ELR (cell line): ENCODE measurements at places on chromosomes 5 and 9.

DNA sequence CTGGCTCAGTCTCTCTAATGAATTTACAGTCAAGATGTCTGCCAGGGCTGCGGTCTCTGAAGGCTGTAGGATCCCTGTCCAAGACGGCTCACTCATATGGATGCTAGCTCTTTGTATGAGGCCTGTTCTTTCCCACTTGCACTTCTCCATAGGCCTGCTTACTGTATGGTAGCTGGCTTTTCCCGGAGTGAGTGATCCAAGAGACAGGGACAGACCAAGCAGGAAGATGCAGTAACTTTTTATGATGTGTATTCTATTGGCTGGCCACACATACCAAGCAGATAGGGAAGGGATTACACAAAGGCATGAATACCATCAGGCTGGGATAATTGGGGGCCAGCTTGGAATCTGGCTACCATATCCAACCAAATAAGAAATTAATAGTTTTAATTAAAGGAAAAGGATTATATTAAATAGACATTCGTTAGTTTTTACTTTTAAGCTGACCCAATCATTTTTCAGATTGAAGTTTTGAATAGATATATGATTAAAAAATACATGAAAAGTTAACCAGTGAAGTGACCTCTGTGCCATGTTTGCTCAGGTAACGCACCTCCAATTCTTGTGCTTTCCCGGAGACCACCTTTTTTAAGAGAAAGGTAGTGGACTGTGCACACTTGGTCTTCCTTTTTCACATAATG is 20.6 kb downstream of the NSD1 start:
- DNase-seq = no peak

DNA sequence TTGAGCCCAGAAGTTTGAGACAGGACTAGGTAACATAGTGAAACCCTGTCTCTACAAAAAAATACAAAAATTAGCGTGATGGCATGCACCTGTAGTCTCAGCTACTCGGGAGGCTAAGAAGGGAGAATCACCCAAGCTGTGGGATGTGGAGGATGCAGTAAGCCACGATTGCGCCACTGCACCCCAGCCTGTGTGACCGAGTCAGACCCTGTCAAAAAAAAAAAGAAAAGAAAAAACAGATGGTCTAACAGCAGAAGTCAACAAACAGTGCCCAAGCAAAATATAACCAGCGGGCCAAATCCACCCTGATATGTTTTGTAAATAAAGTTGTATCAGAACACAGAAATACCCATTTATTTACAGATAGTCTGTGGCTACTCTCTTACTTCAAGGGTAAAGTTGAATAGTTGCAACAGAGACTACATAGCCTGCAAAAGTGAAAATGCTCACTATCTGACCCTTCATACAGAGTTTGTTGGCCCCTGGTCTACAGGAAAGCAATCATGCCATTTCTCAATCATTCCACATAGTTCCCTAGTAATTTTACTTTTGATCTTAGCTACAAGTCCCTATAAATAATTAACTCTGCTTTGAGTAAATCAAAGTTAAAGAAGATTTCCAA is 383.7 kb downstream of the TLE1 start:
- DNase-seq = no peak

DNA sequence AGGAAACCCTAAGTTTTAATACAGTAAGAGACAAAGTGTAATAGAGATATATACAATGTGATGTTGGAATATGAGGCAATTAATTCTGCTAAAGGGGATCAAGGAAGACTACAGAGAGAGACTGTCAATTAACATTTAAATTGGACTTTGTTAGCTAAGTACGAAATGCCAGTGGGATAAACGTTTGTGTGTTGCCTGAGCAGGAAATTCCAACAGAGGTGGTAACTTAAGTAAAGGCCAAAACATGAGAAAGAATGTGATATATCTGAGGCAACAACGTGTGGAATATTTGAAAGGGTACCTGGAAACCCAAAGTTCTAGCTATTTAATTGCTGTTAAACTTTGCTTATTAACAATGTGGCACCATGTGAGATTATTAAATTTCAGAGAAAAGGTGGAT is 1666.9 kb upstream of the WWC1 start:
- DNase-seq = no peak

GRCh38 chr9:98808875-98809274 is 1.4 kb downstream of the GALNT12 start:
- no peak for DNase-seq

- peak; percentile 22 for DNase-seq
Observed at GRCh38 chr5:114734238-114734637, 372.4 kb downstream of the KCNN2 start.

DNA sequence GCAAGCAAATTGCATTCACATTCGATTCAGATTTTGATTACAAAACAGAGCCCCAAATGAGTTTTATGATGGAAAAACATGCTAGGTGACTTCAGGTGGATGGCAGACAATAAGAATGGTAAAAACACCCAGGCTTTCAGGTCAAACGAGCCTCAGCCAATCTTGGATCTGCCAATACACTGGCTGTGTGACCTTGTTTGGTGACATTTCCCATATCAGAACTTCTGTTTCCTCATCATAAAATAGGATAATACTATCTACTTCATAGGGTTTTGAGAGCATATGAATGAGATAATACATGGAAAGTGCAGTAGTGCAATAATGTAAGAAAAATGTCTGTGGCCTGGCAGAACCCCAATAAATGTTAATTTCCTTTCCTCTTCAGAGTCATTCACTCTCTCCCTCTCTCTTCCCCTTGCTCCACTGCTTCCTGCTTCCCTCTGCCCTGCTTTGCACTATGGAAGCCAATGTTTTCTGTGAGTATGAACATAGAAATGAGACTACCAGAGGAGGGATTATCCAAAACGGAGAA is 54.7 kb downstream of the SH3RF2 start:
- peak; percentile 54 for DNase-seq

DNA sequence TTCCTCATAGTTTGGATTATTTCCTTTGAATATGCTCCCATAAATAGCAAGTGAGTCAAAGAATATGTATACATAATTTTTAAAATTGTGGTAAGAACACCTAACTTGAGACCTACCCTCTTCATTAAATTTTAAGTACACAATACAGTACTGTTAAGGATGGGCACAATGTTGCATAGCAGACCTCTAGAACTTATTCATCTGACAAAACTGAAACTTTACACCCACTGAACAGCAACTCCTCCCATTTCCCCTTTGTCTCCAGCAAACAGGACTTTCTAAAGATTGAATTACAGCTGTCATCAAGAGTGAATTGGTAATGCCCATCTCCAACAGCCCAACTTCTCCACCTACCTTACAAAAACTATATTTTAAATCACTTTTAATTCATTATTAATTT is 388.9 kb downstream of the HTR1A start:
- no peak for DNase-seq

GRCh38 chr9:121207371-121207940 is 5.8 kb upstream of the RAB14 start:
- no peak for DNase-seq

DNA sequence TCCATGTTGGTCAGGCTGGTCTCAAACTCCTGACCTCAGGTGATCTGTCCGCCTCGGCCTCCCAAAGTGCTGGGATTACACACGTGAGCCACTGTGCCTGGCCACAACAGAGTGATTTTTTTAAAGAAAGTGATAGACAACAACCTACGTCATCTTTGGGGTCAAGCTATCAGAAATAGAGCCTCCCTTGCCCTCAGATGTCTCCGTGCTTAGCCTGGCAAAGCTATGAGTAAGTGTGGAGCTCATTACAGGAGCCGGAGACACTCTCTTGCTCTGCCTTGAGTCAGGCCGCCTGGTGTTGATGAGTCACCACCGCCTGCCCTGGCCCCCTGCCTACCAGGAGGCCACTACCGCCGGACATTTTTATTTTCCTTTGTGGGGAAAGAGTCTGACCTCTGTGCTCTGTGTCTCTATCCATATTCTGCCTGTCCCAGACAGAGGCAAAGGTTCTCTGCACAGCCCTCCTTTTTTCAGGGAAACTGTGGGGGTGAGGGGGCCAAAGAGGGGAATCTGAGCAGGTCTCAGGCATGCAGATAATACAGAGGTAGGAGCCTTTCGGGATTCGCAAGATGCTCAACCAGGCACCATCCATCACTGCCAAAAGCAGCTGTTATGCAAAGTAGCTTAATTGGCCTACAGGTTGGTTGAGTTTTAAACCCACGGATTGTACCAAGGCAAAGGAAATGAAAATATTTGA is 123.7 kb upstream of the CPEB4 start:
- DNase-seq = peak; percentile 97

- DNase-seq = no peak
Observed at GRCh38 chr5:36581070-36581469, 25.3 kb upstream of the SLC1A3 start.

GRCh38 chr5:55582256-55582655 is 47.5 kb upstream of the PLPP1 start:
- DNase-seq = no peak

DNA sequence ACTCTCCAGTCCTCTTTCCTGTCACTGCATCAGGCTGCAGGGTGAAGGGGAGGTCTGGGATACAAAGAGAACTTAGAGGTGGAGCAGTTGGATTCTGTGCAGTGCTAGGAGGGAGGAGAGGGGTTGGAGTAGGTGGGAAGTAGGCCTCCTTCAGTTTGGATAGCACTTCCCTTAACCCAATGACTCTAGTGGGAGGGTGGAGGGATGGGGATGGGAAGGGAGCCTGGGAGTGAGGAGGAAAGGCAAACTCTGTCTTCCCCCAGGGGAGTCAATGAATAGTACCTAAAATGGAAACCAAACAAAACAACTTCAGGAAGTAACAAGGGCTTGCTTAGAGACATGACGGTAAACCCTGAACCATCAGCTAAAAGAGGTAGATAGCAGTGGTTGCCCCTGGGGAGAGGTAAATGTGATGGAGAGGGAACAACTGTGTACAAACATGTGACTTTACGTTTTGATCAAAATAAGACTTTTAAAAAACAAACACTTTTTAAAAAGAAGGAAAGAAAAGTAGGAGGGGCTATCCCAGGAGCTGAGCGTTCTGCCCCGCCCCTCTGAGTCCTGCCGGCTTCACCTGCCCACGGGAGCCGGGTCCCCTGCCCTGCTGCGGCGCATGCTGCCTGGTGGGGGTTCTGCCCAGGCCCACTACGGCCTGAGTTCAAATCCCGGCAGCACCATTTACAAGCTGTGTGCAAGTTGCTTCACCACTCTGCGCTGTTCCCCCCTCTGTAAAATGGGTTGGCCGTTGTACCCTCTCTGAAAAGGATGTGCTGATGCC is 30.9 kb downstream of the GSN start:
- DNase-seq = no peak

GRCh38 chr9:92507496-92507895 is 25.2 kb upstream of the ASPN start:
- no peak for DNase-seq

DNA sequence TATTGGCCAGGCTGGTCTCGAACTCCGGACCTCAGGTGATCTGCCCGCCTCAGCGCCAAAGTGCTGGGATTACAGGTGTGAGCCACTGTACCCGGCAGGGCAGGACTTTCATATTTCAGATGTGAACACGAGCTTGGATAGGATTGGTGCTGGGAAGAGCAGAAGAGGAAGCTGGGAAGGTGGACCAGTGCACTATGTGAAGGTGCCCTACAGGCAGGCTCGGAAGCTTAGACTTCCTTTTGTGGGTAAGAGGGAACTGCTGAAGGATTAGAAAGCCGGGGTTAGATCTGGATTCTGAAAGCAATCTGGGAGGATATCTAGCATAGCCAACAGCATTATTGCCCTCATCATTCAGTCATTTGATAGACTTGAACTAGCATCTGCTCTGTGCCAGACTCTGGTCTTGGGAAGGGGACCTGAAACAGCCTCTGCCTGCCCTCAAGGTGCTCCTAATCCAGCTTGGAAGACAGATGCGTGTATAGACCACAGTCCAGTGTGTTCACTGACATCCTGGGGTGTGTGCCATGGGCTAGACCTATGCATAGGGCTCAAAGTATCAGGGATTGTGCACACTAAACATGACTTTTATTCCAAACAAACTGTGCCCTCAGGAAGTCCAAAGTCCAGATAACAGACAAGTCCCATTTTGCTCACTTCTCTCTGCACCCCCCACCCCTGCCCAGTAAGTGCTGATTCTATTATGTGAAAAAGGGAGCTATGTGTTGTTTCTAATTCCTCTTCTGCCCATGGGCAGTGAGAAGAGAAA is 637 bp downstream of the CBY3 start:
- DNase-seq = no peak

DNA sequence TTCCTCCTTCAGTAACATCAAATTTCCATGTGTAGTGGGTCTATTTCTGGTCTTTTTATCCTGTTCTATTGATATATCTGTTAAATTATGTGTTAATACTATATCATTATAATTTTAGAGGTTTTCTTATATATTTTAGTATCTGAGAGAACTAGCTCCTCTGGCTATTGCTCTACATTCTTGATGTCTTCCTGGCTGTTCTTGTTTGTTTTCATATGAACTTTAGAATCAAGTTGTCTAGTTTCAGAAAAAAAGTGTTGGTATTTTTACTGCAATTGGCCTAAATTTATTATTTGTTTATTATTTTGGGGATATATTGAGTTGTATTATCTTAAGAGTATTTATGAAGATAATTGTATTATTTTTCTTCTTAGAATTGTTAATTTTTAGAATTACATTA is 128.0 kb upstream of the ZNF618 start:
- no peak for DNase-seq

DNA sequence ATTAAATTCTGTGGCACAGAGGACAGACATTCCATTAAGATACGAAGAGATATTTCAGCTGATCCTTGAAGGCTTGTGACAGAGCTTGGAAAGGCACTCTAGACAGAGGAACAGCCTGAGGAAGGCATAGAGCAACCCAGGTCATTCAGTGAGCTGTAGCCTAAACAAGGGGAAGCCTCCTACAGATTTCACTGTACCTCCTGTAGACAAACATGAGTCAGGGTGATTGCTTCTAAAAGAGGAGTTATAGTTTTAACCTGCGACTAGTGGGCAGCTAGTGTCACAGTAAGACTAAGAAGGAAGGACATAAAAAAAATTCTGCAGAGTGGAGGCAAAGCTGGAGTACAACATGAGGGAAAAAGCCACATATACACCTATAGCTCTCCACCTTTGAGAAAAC is 43.5 kb upstream of the ANKDD1B start:
- peak; percentile 81 for DNase-seq

DNA sequence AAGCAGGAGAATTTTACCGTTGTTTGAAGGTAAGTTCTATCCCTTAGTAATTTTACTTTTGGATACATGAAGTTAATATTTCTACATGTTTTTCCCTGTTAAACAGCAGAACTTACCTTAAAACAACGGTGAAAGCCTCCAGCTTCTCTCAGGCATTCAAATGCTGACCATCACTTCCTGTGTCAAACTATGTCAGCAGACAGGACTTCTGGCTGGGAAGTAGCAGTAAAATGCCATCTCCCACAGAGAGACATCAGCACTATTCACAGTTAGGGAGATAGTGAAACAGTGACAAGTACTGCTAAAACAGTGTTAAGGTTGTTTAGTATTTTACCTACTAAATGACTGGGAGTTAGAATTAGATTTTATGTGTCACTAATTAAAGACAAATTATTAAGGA is 34.2 kb upstream of the GOLGA1 start:
- peak; percentile 9 for DNase-seq

- no peak for DNase-seq
Observed at GRCh38 chr9:84174486-84174885, 166.1 kb downstream of the SLC28A3 start.

DNA sequence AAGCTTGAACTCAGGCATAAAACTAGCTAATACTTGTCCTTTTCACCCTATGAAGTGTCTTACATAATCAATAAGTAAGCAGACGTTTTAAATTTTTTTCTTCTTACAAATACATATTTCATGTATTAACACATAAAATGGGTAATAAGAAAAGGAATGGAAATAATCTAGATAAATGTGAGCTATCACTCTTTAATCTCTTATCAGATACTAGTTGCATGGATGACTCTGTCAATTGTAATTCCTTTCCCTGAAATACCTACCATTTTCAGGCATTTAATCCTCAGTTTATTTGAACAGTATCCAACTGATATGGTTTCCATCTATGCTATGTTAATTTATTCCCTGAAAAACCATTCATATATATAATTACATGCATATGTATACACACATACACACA is 166.0 kb upstream of the RGS7BP start:
- DNase-seq = peak; percentile 5
